Tongue (tissue), 3 donors: ENCODE measurements at places on chromosomes 6 and 20. TPM values are rescaled to one million over a fixed set of nuclear protein-coding genes. Genes with fewer than 3 reads are reported as not detected.
A peak's percentile ranks its signal among the peaks of the same experiment; 100 is the strongest.

DNA sequence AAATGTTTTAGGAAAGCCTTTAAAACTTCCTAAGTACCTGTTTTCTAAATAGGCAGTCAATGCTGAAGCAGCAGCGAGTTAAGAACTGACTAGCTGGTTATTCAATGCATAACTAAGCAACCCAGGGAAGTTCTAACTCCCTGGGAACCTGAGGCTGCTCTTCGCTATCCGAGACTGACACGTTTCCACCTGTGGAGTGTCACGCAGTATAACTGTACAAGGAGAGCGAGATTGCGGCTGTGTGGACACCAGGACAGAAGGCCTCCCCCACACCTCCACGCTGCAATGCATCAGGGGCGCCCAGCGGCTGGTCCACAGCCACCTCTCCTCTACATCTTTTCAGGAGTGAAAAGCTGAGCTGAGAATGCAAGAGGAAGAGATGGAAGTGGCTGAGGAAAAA is 8.0 kb downstream of the PXDC1 start:
- no peak for DNase-seq

GRCh38 chr6:137094411-137095008 is 49.7 kb upstream of the IL20RA start:
- peak; percentile 86 for DNase-seq

DNA sequence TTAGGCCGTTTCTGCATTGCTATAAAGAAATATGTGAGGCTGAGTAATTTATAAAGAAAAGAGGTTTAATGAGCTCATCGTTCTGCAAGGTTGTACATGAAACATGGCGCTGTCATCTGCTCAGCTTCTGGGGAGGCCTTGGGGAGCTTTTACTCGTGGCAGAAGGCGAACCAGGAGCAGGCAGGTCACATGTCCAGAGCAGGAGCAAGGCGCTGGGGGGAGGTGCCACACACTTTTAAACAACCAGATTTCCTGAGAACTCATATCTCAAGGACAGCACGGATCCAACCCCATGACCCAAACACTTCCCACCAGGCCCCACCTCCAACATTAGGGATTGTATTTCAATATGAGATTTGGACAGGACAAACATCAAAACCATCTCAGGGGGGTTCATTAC is 6.4 kb upstream of the SLC13A3 start:
- no peak for DNase-seq

DNA sequence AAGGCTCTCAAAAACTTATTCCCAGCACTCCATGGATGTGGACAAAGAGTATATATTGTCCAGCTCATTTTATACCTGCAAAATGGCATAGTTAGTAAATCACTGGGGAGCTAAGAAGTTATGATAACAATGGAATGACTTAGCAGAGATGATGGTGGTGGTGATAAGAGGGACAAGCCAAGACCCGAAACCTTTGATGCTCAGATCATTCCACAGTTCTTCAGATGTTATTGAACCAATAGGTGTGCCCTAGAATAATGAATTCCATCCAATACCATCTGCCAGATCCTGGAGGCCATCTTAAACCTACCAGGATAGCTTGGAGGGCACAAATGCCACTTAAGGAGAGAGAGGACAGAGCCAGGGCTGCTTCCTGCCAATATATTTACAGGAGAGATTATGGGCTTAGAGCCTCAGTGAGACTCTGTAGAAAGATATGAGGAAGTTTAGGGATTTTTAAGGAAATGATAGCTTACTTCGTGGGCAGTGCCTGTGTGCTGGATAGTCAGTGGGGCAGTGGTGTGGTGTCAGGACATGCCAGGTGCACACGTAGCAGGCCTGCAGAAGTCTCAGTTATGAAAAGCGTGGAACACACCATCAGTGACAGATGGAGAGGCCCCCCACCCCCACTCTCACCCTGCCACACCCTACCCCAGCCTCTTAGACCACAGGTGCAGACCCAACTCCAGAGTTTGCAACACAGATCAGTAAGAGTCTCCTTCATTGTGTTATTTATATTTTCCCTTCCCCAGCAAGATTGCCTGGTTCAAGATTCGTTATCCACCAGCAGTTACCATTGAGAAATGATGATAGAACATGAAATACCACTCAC is 209.7 kb upstream of the SUPT3H start:
- no peak for DNase-seq

DNA sequence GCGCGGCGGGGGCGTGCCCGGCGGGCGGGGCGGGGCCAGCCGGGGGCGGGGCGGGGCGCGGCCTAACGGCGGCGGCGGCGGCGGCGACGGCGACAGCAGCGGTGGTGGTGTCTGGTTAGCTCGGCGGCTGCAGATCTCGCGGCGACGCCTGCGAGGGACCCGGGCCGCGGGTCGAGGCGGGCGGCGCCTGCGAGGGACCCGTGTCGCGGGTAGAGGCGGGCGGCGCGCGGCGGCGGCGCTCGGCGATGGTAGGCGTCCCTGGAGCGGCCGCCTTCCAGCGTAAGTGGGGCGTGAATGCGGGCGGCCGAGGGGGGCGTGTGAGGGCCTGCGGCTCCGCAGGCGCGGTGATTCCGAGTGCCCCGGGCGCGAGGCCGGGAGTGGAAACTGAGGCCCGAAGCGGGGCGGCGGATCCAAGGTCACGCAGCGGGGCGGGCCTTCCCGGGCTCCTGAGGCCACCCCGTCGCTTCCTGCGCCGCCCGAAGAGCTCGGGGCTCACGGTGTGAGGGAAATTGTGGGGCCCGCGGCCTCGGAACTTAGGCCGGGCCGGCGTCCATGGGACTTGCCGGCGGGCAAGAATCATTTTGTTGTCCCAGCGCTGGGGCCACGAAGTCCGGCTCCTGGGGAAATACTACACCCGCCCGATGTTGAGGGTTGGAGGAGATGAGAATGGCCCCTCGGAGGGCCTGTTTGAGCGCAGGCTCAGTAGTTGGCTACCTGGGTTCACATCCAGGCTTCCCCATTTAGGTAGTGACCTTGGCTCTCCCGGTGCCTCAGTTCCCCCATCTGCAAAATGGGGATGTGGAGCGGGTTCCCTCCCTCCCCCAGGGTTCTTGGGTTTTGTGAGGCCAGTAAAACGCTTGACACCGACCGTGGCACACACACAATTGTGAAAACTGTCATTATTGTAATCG is at the start of gene CBFA2T2:
TSS of gene CBFA2T2 (plus strand) at position 74 of the 911 bp plus-strand sequence. CDS start at position 246, 172 bp downstream.
- DNase-seq = peak; percentile 76

DNA sequence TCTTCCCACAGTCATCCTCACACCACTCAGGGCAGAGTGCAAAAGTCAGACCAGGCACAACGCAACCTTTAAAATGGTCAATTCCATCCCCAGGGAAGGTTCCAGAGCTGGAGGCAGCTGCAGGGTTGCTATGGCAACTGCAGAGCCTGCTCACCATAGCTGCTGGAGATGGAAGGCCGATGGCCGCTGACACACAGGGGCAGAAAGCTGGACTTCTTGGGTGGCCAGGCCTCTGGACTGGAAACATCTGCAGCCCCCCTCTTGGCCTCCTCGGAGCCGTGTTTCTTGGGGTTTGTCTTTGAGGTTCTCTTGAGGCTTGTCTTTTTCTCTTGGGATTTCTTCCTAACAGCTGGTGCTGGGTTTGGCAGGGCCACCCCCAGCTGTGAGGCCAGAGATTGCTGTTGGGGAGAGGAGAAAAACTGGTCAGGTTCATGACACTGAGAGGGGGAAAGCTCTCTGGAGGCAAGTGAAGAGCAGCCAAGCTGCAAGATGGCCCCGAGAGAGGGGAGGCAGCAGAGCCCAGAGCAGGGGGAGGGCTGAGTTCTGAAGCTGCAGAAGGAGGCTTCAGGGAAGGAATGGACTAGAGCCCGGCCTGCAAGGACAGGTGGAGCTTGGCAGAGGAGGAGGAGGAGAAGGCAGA is 10.2 kb downstream of the BNIP5 start:
- DNase-seq = peak; percentile 70

DNA sequence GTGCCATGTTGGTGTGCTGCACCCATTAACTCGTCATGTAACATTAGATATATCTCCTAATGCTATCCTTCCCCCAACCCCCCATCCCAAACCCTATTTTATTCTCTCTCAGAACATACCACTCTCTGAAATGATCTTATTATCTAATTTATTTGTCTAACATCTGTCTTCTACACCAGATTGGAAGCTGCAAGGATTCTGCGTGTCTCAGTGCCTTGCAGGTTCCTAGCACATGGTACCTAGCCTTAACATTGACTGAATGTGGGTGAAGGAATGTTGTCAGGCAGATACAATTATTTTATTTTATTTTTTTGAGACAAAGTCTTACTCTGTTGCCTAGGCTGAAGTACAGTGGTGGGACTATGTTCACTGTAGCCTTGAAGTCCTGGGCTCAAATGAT is 124.9 kb downstream of the BCAS1 start:
- DNase-seq = no peak

- DNase-seq = no peak
Observed at GRCh38 chr20:7217606-7218005, 450.1 kb downstream of the BMP2 start.

DNA sequence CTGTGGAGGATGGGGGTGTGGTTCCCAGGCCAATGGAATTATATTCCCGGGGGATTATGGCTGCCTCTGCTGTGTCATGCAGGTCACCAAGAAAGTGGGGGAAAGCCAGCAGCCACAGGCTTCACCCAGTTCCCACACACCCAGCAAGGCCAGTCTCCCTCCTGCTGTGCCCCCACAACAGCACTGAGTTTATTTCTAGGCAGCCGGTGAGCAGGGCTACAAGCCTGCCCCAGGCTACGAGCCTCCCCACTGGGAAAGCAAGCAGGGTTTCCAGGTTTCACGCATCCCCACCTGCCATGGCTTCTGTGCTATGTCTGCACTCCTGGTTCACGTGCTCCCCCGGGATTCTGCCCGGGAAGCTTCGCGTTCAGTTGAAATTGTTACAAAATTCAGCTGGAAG is 72.6 kb downstream of the ERMARD start:
- DNase-seq = no peak

DNA sequence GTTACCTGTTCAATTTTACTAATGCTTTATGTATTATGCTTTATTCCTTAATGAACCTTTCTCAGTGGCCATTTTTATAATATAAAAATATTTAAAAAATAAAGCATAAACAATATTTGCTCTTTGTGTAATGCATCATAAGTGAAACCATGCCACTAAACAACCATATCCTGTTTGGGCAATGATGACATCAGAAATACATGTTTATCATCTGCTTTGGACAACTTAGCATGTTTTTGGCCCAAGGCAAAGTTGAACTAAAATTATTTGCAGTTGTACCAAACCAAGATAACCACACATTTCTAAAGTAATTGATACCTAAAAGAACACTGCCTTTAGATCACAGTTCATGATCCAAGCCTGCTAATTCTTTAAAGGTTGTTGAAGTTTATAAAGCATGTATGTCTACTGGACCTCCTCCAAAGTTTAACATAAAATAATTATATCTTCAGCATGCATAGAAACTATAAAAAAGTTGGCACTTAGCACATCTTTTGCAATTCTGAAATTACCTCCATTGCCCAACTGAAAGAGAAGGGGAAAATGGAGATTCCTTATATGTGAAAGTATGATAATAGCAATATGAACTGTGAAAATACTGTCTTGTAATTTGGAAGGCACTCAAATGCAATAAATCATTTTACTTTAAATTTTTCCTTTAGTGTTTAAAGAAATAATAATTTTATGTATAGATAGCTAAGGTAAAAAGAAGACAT is 325.6 kb upstream of the RUNX2 start:
- DNase-seq = no peak

DNA sequence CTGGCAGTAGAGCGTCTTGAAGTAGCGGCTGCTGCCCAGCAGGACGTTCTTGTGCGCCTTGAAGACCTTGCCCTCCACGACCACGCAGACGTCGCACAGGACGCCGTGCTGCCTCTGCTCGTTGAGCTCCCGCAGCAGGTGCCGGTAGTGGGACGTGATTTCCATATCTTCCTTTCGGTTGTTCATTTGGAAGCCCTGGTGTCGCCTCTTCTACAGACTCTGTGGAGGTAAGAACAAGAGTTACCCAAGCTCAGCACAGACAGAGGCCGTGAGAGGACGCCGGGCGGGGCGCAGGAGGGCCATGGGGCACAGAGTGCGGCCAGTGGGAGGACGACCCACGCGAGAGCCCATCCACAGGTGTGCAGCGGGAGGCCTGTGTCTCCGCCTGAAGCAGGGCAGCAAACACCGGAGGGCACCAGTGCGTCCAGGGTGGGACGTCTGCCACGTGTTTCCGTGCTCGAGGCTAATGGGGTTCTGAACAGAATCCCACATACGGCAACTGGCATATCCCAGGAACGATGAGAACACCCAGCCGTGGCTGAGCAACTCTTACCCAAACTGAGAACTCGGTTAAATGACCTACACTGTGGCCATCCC is 40.4 kb downstream of the ZBTB46 start:
- DNase-seq = no peak

DNA sequence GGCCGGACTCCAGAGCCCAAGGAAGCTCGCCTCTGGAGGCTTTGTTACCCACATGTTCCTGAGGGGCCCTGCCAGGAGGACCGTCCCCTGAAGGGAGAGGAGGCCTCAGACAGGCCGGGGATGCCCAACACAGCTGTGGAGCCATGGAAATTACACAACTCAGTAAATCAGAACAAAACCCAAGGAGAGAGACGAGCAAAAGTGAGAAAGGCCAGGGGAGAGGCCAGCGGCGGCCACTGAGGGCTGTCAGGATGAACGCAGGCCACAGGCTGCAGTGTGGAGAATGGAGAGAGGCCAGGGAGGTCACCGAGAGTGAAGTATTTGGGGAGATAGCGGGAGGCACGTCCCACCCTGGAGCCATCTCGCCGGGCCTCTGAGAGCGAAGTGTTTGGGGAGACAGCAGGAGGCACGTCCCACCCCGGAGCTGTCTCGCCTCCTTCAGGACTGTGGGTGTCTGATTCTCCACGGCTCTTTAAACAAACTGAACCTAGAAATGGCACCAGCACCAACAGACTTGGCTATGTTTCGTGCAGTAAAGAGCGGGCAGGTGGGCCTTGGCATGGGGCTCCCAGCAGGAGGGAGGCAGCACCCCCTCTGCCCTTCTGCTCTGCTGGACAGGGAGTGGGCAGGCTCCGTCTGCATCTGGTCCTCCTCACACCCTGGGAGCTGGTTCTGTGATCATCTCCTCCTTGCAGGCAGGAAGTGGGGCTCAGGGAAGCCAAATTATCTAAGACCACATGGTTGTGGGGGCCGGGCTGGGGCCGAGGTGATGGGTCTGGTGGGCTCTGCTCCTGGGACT is 91.0 kb downstream of the YTHDF1 start:
- no peak for DNase-seq

DNA sequence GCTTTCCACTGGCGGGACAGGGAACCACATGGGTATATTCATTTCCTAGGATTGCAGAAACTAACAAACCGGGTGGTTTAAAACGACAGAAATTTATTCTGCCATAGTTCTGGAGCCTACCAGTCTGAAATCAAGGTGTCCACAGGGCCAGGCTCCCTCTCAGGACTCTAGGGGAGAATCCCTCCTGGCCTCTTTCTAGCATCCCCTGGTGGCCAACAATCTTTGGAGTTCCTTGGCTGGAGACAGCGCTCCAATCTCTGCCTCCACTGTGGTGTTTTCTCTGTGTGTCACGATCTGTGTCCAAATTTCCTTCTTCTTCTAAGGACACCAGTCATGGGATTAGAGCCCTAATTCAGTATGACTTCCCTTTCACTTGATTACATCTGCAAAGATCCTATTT is 95.0 kb downstream of the SCML4 start:
- no peak for DNase-seq

- no peak for DNase-seq
Observed at GRCh38 chr6:7681449-7681848, 44.5 kb upstream of the BMP6 start.

- DNase-seq = no peak
Observed at GRCh38 chr6:158543606-158544185, 16.2 kb upstream of the TMEM181 start.

GRCh38 chr6:106027758-106028157 is 58.4 kb upstream of the PRDM1 start:
- no peak for DNase-seq

The BTBD3 gene
- 62.8 TPM for total RNA-seq

The ZBP1 gene
- 0.10 TPM for total RNA-seq

The SLC22A7 gene
- total RNA-seq = not detected

The RIPPLY2 gene
- total RNA-seq = not detected

The KCNK15 gene
- 0.41 TPM for total RNA-seq

The MDFI gene
- 23.5 TPM for total RNA-seq
